Brain (organoid and tissue), 16 donors: ENCODE measurements at places on chromosomes 7 and 10.
A peak's percentile ranks its signal among the peaks of the same experiment; 100 is the strongest.

DNA sequence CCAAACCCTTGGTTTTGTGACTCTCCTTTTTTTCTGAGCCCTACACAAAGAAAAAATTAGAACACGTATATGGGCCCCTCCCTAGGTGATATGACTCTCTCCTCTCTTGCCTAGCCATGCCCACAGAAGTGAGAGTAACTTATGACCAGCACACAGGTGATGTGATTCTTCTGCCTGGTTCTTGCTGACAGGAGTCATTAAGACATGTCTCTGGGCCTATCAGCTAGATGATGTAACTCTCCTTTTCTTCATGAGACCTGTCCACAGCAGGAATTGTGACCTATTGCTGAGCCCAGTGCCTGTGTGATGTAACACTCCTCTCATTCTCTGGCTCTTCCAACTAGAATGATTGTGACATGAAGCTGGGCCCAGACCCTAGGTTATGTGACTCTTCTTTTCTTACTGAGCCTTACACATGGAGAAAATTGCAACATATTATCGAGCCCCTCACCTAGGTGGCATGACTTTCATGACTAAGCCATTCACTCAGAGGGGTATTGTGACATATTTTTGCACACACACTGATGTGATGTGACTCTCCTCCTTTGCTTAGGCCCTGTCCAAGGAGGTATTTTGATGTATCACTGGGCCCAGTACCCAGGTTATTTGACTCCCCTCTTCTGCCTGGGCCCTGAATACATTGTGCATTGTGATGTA, 31.4 kb upstream of the ZNF107 start:
- no peak for DNase-seq

- DNase-seq = no peak
These were observed 12.0 kb downstream of the AFAP1L2 start for GRCh38 chr10:114392112-114392835.

DNA sequence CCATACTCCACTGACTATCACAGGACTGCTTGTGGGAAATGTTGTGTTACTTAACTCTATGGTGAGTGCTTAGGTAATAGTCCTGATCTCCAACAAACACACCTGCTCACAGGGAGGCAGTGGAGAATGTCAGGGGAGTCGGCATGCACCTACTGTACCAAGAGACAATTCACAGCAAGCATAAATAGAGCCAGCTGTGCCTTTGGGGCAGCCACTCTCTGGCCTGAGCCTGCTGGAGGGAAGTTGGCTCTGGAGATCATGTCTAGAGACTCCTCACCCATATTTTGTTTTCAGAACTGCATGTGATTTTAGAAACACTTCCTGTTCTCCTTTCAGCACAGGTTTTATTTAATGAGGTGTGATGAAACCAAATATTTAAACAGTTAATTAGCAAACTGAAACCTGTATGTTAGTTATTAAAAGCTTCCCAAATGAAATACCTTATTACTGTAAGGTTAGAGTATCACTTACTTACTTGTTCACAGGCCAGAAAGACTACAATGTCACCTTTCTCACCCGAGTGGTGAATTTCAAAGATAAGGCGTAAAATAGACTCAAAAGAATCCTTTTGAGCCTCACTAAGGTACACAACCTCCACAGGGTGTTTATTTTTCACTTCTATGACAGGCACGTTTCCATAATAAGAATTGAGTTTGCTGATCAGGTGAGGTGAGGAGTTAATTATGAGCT, 21.8 kb downstream of the DHX32 start:
- no peak for DNase-seq

- no peak for DNase-seq
These were observed 50.8 kb downstream of the SLIT1 start for GRCh38 chr10:97134983-97135382.

GRCh38 chr7:14389181-14389591, 399.7 kb upstream of the ETV1 start:
- peak; percentile 20 for DNase-seq
